Activated CD8-positive, alpha-beta memory T cell treated with anti-CD3 and anti-CD28 coated beads for 48 hours (primary cell): ENCODE measurements at places on chromosomes 1 and 21.

DNA sequence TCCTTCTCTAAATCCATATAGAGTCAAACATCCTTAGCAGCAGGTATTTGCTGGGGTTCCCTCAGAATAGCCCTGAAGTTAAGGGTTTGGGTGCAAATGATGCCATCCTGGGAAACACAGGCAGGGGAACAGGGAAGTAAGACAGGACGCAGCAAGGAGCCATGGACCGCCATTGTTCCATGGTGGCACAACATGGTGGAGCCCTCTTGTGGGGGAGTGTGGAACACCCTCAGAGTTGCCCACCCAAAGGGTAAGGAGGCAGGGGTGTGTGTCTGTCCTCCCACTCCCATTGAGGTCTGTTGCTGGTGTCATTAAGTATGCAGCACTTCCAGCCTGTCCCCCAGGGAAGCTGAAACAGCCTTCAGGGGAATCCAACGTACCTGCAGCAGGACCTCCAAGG, 20.4 kb upstream of the RCAN1 start:
- no peak for DNase-seq

- no peak for DNase-seq
Observed at GRCh38 chr21:24093032-24093431, 1514.2 kb downstream of the MRPL39 start.

- DNase-seq, result no peak
Observed at GRCh38 chr1:206472454-206472853, 2.2 kb downstream of the IKBKE start.

DNA sequence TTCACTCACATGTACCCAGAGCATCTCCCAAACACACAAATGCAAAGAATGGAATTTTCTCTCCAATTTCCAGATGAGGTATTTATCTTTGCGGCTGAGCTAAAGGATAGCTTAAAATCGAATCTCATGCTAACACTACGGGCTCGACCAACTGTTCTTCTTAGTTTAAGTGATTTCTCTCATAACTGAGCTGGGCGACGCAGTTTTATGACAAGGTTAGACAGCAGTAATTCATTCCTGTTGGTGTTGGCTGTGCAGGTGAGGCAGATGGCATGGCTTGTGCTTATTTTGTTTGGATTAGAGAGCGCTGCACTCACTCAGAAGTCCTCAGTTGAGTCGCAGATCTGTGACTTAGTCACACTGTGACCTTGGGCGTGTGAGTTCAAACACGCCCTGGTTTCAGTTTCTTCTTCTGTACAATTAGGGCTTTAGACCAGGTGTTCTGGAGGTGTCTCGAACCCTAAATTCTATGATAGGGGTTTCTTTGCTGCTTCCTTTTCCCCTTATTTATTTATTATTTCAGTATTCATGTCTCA, 41.5 kb upstream of the MRPS6 start:
- DNase-seq, result no peak

- DNase-seq, result no peak
Observed at GRCh38 chr1:4963251-4963650, 308.8 kb downstream of the AJAP1 start.

DNA sequence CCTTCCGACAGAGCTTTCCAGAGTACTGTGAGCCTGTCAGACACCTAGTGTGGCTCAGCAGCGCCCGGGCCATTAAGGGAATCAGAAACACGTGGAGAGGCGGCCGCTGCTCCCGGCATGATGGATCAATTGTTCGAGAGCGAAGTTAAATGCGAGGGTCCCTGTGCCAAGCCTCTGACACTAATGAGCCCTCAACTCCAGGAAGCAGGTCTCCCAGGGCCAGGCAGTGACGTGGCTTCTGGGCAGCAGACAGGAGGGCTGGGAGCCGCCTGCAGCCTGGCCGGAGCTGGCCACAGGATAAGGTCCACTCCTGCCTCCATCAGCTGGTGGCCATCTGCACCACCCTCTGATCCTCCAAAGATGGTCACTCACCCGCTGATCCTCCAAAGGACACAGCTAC, 67.5 kb upstream of the CLDN14 start:
- no peak for DNase-seq

GRCh38 chr1:82597649-82598048, 796.9 kb downstream of the ADGRL2 start:
- DNase-seq, result no peak

GRCh38 chr1:186496171-186496851, 35.4 kb upstream of the PDC start:
- no peak for DNase-seq

GRCh38 chr21:45359451-45360217, 45.3 kb upstream of the COL18A1 start:
- DNase-seq, result no peak

DNA sequence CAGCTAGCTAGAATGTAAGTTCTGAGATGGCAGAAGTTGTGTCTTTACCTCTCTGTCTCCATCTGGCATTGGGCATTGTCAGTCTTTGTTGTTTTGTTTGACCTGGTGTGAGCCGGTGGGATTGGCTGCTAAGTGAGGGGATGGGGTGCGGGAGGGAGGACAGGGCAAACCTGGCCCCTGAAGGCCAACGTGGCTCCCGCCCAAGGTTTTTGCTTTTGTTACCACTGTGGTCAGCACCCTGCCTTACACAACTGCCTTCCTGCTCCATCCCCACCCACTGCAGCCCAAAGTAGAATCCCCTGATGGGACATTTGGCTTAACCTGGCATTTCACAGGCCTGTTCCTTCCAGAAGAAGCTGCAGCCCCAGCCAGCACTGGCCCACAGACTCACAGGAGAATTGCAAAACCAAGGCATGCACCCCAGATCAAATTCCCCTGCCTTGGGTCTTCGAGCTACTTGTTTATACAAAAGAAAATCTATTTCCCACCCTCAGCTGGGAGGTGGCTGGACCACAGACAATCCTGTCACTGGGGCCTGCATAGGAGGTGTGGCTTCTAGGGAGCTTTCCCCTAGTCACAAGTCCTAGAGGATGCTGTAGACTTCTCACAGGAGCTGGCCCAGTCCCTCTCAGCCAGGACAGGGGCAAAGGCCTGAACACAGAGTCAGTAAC, 147.5 kb downstream of the TRABD2B start:
- DNase-seq, result no peak

DNA sequence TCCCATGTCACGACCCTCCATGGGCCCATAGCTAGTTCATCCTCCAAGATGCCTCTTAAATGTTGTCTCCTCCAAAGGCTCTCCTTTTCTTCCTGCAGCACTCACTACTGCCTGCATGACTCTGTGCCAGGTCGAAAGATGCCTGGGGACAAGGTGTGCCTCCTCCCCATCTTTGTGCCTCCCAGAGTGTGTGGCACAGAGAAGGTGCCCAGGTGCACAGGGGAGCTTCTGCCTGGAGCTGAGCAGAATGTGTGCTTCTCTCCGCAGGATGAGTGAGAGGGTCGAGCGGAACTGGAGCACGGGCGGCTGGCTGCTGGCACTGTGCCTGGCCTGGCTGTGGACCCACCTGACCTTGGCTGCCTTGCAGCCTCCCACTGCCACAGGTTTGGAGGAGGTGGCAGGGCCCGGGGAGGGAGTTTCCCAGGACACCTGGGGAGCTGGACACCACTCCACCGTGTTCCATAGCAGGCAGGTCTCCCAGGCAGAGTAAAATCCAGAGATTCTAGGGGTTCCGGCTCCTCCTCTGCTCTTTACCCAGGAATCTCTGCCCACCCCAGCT, 6.9 kb upstream of the PPM1J start:
- no peak for DNase-seq

- DNase-seq, result no peak
Observed at GRCh38 chr1:32232558-32233304, 10.5 kb downstream of the EIF3I start.

GRCh38 chr1:188406636-188407035, 1577.9 kb downstream of the PLA2G4A start:
- no peak for DNase-seq
